ENCODE measurements at places on chromosomes 16 and 17. TPM values are rescaled to one million over a fixed set of nuclear protein-coding genes. Genes with fewer than 3 reads are reported as not detected.
A peak's percentile ranks its signal among the peaks of the same experiment; 100 is the strongest.

Gene CRYBA1
- not detected for total RNA-seq

Gene TVP23A
- not detected for total RNA-seq

Gene DNAH2
- not detected for total RNA-seq

Gene RAMP2
- not detected for total RNA-seq

Gene CTRB1
- not detected for total RNA-seq

Gene HOXB5
- not detected for total RNA-seq

Gene USP43
- total RNA-seq: 0.24 TPM

Gene CARD14
- total RNA-seq: not detected

Gene ZDHHC1
- total RNA-seq: 1.3 TPM

Gene PYDC1
- total RNA-seq: not detected

Gene SLC16A5
- total RNA-seq: 1.9 TPM

Gene KRT20
- not detected for total RNA-seq

DNA sequence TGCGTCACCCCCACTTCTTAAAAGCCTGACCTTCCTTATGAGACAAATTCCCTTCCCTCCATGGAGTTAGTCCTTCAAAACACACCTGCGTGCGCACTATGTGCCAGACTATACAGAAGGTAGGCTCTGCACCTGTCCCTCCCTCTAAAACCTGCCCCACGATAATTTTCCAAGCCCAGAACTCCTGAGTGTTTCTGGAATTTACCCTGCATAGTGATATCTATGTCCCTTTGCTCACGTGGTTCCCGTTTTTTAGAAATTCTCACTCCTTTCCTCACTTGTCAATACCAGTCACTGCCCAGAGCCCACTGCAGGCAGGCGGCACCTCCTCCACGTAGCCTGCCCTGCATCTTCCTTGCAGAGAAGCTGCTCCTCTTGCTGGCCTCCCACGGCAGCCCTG lies 82.2 kb downstream of the SLC6A2 start:
- no peak for DNase-seq

DNA sequence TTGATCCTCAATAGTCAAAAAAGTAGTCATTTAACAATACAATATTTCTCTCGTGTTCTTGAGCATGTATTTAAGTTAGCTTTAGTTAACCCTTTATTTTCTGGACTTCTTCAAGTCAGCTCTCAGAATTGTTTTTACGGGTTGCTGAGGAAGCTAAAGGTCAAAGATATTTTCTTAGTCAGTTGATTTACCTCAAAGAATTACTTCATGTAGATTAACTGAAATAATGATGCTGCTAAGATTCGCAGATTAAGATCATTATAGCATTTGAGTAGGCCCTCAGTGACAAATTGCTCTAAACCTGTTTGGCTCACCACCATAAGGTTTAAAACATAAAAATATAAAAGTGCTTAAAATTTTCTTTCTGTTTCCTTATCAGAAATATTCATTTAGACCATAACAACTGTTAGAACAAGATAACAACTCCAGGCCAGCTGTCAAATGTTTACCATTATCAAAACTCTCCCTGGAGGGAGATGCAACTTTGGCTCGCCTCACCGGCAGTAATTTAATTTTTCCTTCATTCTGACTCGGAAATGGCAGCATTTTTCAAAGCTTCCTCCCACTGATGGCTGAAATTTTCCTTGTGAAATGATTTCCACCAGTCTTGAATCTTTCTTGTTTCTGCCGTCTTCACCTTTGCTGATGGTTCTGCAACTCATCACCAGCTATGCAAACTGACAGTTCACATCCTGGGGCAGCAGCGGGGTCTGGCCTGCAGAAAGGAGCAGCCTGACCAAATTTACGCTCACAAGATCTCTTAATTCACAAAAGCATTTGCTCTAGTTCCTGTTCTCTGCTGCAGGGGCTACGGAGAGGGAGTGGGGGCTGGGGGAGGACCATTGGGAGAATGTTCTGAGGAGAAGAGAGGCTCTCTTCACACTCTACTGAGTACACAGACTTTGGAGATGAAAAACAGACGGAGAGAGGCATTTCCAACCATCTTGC lies 254.8 kb upstream of the TBX2 start:
- DNase-seq: no peak

GRCh38 chr17:53626286-53626685 lies 196.4 kb upstream of the KIF2B start:
- no peak for DNase-seq

GRCh38 chr17:77735566-77736198 lies 222.8 kb upstream of the TNRC6C start:
- no peak for DNase-seq

DNA sequence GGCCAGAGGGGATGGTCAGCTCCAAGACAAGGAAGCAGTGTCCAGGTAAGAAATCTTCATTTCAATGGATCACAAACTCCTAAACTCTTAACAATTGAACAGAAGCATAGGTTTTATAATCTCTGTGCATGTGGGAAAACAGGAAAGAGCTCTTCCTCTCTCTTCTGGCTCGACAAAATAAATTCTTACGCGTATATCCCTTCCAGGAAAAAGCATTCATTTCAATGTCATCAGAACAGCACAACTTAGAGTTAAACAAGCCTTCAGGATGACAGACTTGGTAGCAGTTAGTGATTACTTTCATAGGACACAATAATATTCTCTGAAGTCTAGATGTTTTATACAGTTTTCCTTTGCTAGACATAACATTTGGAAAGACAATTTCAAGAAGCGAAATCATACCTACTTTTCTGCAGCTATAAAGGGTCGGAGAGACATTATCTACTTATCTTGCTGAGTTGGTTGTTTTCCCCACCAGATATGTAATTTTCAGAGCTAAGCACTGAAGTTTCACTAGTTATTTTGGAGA lies 19.3 kb upstream of the SLC35G3 start:
- no peak for DNase-seq

GRCh38 chr16:67393111-67393787 lies at the start of gene TPPP3:
TSS of gene TPPP3 (minus strand) at chr16:67393498. CDS start at chr16:67391111, 2,387 bp downstream.
- DNase-seq: peak; percentile 26

DNA sequence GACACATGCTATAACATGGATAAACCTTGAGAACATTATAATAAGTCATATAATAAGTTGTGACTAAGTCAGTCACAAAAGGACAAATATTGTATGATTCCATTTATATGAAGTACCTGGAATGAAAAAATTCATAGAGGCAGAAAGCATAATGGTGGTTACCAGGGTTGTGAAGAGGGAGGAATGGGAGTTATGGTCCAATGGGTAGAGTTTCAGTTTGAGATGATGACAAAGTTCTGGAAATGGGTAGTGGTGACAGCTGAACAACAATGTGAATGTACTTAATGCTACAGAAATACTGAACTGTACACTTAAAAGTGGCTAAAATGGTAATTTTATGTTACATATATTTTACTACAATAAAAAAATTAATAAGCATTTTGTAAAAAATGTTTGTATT lies 49.7 kb downstream of the MYO1D start:
- DNase-seq: no peak

DNA sequence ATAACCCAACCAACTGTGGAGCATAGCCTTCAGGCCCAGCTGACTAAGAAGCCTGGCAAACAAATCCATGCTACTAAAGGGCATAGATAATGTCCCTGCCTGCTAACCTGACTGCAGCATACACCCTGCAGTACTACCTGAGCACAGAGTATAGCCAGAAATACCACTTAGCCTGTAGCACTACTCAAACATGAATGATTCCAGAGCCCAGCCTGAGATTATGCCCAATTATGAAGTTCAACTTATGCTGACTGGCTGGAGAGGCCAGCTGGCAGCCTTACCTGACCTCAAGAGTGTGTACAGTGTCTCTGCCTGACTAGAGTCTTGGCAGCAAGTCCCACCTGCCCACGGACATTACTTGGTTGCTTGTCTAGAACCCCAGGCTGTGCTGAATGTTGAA lies 1265.3 kb downstream of the CDH11 start:
- DNase-seq: no peak

DNA sequence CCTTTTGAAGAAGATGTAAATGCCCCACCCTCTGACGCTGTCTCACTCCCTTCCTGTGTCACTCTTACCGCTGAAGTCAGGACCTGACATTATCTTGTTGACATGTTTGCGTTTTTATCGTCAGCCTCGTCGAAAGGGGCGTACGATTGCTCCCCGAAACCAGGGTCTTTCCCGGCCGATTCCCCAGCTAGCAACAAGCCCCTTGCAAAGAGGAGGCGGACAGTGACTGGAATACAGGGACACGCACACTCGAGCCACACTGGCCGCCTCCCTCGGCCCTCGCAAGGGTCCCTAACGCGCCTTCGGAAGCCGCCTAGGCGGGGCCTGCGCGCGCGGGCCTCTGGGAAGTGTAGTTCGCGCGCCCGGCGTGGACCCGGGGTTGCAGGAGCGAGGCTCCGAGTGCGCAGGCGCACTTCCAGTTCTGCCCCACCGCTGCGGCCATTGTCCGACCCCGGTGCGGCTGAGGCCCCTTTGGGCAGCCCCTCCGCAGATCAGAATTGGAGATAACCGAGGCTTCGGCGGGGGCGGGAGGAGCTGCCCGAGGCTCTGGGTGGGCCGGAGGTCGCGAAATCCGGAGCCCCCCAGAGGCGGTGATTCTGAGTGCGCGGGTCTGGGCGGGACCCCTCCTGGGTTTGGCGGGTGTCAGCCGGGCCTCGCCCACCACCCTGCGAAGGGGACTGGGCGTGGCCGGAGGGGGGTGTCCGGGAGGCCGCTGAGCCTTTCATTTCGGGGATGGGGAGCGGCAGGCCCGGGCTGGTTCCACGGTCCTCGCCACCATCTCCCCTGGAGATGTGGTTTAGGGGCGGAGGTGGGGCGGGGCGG lies at the start of gene ZFP90:
ZFP90 (plus strand) TSS at position 412 of the 822 bp plus-strand sequence. CDS start 502 bp downstream, outside the sequence.
- DNase-seq: peak; percentile 87

DNA sequence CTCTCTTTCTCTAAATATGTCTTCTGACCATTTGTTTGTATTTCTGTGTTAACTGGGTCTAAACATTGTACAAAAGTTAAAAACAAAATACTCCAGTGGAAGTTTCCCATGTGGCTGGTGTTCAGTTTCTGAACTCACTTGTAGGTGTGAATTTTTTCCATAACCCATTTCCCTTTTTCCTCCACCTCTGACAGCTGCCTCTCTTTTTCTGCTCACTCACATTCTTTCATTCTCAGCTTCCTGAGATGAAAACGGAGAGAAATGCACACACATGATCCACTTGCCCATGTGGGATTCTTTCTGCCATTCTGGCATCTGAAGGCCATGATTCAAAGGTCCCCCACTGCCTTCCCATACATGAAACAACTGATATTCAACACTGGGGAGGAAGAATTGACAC lies 41.1 kb upstream of the ACSM2B start:
- no peak for DNase-seq

- DNase-seq: no peak
Measured at GRCh38 chr17:68170246-68170645, 77.6 kb upstream of the AMZ2 start.

DNA sequence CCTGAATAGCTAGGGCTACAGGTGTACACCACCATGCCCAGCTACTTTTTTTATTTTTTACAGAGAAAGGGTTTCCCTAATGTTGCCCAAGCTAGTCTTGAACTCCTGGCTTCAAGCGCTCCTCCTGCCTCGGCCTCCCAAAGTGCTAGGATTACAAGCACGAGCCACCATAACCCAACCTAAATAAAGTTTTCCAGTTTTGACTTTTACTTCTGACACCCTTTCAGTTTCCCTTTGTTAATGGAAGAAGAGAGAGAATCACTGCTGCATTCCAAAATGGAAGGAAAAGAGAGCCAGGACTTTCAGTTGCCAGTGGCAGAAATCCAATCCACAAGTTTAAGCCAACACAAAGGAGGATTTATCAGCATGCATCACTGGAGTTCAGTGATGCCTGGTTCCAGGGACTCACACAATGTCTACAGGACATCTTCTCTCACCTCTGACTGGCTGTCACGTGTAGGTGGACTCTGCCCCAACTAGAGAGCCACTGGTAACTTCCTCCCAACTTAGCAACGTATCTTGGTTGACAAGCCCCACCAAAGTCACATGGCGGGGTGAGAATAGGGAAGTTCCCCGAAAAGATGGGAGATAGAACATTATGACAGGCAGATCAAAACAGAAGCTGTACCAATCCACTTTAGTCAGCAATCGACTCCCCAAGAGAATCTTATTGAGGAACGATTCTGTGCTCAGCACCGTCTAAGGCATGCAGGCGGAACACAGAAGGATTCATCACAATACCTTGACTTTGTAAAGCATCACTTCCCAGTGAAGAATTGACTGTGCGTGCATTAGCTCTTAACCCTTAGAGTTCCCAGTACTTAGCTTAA lies 46.5 kb downstream of the GAS7 start:
- DNase-seq: no peak

GRCh38 chr17:56851008-56851407 lies 17.1 kb downstream of the DGKE start:
- no peak for DNase-seq

GRCh38 chr16:46718214-46718613 lies 28.8 kb downstream of the ORC6 start:
- no peak for DNase-seq

GRCh38 chr17:17425591-17425990 lies 51.2 kb upstream of the MED9 start:
- no peak for DNase-seq

GRCh38 chr16:86984343-86984742 lies 332.8 kb downstream of the C16orf95 start:
- no peak for DNase-seq

GRCh38 chr17:75345514-75346167 lies 56.4 kb upstream of the SLC25A19 start:
- DNase-seq: no peak

- no peak for DNase-seq
Measured at GRCh38 chr16:53952215-53953208, 248.6 kb downstream of the FTO start.

DNA sequence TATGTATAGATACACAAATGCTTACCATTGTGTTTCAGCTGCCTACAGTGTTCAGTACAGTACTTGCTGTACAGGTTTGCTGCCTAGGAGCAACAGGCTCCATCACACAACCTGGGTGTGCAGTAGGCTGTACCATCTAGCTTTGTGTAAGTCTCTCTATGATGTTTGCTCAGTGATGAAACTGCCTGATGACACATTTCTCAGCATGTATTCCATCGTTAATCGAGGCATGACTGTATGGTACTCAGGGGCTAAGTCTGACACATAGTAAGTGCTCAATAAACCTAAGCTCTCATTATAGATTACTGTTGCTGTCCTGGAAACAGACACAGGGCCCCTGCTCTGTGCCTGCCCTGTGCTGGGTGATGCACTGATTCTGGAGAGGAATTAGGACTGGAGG lies 18.1 kb downstream of the KCNJ12 start:
- DNase-seq: no peak

GRCh38 chr17:52233176-52233575 lies 74.7 kb upstream of the CA10 start:
- no peak for DNase-seq

- DNase-seq: no peak
Measured at GRCh38 chr17:74514632-74515334, 16.5 kb downstream of the CD300LB start.

GRCh38 chr17:17419631-17420030 lies 57.2 kb upstream of the MED9 start:
- DNase-seq: no peak

DNA sequence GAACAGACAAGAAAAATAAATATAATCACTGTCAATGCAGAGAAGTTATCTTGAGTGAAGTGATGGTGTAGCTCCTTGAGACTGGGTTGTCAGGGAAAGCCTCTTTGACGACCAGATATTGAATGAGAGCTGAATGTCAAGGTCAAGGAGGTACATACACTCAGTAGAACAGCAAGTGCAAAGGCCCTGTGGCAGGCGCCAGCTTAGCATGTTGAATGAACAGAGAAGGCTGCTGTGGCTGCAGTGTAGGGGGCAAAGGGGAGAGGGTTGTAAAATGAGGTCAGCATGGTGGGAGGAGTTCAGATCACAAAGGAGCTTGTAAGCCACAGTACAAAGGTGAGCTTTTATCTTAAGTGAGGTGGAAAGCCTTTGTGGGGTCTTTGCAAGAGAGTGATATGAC lies 111.5 kb downstream of the ZFHX3 start:
- no peak for DNase-seq

GRCh38 chr17:72687886-72688285 lies 404.6 kb downstream of the SLC39A11 start:
- no peak for DNase-seq

Measured in CD8-positive, alpha-beta memory T cell (primary cell).